ENCODE measurements at places on chromosomes 2 and 18.

- DNase-seq, result peak; percentile 39
Measured at GRCh38 chr2:25606892-25607291, 66.5 kb downstream of the DTNB start.

- DNase-seq, result no peak
Measured at GRCh38 chr18:23236876-23237468, 101.7 kb downstream of the CABLES1 start.

GRCh38 chr2:124875627-124876244, 850.6 kb downstream of the CNTNAP5 start:
- DNase-seq, result no peak

- DNase-seq, result no peak
Measured at GRCh38 chr2:177211169-177211568, 1.4 kb upstream of the HNRNPA3 start.

DNA sequence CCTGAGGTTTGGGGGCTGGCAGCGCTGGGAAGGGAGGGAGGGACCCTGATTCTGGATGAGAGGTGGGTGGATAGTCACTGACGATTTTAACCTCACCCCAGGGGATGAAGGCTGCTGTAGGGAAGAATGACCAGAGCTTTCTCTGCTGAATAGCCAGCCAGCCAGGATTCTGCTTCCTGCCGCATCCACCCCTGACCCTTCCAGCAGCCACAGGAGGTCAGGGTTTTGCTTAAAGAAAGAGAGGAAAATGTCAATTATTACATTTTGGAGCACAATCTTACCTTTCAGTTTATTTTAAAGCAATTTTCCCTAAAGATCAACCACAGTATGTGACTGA, 217.7 kb downstream of the GBX2 start:
- DNase-seq, result no peak

All from CD8-positive, alpha-beta T cell (primary cell).